ENCODE measurements at places on chromosomes 1 and 21.
A peak's percentile ranks its signal among the peaks of the same experiment; 100 is the strongest.

GRCh38 chr21:44874497-44875315 lies 1.2 kb upstream of the PTTG1IP start:
- peak; percentile 53 for DNase-seq

DNA sequence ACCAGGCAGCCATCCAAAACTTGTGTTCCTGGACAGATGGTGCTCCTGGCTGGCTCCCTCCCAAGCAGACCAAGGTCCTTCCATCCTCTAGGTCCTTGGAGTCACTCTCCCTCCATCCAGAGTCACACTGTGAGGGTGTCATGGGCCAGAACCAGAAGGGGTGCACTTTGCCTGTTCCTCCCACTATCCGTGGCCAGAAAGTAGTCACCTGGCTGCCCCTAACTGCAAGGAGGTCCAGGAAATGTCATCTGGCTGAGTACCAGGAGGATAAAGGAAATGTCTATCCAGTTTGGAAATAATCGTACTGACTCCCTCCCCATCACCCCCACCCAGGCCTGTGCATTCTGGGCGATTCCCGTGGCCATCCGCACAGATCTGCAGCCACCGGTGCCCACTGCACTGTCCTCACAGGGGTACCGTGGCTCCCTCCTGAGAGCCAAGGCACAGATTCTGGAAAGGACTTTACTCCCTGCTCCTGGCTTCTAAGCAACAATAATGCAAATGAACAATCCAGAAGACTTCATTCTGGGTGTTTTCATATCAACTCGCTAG lies 253.2 kb downstream of the NPHP4 start:
- DNase-seq: no peak

GRCh38 chr1:81391125-81391828 lies 409.5 kb upstream of the ADGRL2 start:
- DNase-seq: no peak

DNA sequence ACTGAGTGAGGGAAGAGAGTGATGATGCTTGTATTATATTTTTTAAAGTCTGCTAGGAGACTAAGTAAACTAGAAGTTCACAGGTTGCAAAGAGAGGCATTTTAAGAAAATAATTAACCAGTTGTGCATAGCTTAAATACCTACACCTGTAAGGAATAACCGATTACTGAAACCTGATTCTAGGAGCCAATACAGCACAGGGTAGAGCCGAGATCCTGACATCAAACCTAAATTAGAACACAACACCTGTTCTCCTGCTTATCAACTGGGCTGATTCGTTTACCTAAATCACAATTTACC lies 54.8 kb downstream of the EPRS1 start:
- DNase-seq: no peak

DNA sequence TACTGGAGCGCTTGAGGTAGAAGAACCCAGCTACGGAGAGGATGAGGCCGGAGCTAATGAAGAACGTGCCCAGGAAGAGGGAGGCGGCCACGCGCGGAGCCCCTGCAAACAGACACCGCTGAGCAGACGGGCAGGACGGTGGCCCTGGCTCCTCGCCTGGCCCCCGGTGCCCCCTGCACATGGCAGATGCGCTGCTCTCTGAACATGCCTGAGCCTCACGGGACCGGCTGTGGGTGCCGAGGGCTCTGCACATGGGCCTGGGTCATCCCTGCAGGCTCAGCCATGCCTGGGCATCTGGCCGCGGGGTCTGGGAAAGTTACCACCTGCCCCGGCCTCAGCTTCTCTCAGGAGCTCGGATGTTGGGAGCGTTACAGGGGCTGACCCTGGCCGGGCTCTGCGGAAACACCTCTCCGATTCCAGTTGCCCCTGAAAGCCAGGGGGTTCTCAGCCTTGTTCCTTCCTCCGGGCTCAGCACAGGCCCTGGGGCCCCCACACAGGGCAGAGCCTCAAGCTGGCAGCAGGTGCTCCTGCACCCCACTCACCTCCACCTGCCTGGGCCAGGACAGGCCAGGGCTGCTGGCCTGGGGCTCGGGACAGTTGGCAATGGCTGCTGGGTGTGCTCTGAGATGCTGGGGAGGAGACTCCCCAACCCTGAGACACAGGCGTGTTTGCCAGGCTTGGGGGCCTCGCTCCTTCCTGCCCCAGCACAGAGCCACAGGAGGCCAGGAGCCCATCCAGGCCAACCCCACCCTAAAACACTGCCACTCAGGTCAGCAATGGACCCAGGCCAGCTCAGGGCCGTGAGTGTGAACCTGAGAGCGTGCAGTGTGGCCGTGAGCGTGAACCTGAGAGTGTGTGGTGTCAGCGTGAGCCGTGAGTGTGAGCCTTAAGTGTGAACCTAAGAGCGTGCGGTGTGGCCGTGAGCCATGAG lies 12.1 kb upstream of the RNF223 start:
- DNase-seq: no peak

Measured in CD4-positive, alpha-beta T cell treated with Interleukin-17A for 1 hour (primary cell).